Cardiac fibroblast (primary cell): ENCODE measurements at places on chromosomes 7 and 10.
A peak's percentile ranks its signal among the peaks of the same experiment; 100 is the strongest.

DNA sequence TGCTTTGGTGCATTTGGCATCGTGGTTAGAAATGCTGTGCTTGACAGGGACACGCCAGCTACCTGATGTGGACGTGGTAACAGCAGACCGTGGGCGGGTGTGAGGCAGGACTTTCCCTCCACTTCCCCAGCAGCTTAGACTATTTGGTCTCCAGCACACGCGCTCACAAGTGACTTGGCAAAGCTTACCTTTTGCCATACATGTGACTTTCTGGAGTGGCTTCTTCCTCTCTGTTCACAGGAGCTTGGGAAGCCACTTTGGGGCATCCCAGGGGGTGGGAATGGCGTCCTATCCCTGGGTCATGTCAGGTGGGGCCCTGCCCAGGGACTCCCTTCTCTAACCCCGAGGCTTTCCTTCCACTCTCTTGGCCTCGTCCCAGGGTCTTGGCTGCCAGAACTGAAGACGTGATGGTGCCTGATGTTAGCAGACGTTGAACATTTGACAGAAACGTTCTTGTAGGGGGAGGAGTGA lies 228.7 kb upstream of the KLF6 start:
- no peak for DNase-seq

GRCh38 chr10:89621438-89621837 lies 23.6 kb downstream of the PANK1 start:
- DNase-seq: no peak

GRCh38 chr7:20219446-20220292 lies 2.5 kb upstream of the MACC1 start:
- DNase-seq: peak; percentile 96

GRCh38 chr10:32035038-32035437 lies 21.2 kb downstream of the KIF5B start:
- no peak for DNase-seq

- no peak for DNase-seq
These were observed 189.9 kb downstream of the DGKI start for GRCh38 chr7:137656850-137657232.

GRCh38 chr7:49639808-49640207 lies 133.6 kb upstream of the VWC2 start:
- DNase-seq: no peak

GRCh38 chr7:127876393-127876792 lies 154.8 kb downstream of the LRRC4 start:
- peak; percentile 52 for DNase-seq

- DNase-seq: no peak
These were observed 35.8 kb upstream of the PLPP4 start for GRCh38 chr10:120421250-120421649.

DNA sequence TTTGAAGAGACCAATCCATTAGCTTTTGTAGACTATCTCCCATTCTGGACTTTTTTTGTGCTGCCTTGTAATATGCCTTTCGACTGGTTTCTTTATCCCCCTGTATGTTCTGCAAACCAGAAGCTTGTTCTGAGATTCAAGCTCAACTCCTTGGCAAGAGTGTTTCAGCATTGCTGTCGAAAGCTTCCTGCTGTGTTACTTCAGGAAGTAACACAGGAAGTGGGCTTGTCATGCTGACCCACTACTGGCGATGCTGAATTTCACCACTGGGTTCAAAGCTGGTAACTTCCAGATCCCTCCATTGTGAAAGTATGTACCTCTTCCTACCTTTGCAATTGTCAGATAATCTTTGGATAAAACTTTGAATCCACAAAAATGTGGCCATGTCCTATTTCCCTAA lies 57.9 kb upstream of the INSYN2A start:
- peak; percentile 58 for DNase-seq

GRCh38 chr7:127940381-127941160 lies 90.7 kb downstream of the LRRC4 start:
- peak; percentile 27 for DNase-seq

- no peak for DNase-seq
These were observed 1224.6 kb upstream of the LRRTM3 start for GRCh38 chr10:65701168-65701776.

DNA sequence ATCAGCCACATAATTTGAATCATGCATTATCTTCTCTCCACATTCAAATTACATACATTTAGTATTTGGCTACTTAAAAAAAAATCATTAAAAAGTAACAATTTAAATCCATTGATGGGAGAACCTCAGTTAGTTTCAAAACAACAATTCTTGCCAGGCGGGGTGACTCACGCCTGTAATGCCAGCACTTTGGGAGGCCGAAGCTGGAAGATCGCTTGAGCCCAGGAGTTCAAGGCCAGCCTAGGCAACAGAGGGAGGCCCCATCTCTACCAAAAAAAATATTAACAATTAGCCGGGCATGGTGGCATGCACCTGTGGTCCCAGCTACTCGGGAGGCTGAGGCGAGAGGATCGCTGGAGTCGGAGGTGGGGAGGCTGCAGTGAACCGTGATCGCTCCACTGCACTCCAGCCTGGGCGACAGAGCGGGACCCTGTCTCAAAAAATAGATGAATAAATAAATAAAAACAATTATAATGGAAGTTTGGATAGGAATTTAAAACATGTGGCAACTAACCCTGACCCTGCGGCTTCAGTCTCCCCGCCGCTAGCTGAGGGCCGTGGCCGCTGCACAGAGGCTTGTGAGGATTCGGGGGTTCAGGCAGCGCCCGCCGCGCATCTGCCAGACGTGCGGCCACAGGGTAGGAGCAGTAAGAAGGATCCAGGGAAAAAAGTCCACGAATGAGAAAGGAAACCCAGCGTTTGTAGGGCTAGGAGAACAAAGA lies 1.1 kb upstream of the CSGALNACT2 start:
- DNase-seq: peak; percentile 55

- no peak for DNase-seq
These were observed 242.4 kb upstream of the GLI3 start for GRCh38 chr7:42479452-42479815.

GRCh38 chr10:31018962-31019361 lies 12.7 kb downstream of the ZNF438 start:
- no peak for DNase-seq

- peak; percentile 62 for DNase-seq
These were observed 2.0 kb upstream of the ZMYND11 start for GRCh38 chr10:132946-133898.

DNA sequence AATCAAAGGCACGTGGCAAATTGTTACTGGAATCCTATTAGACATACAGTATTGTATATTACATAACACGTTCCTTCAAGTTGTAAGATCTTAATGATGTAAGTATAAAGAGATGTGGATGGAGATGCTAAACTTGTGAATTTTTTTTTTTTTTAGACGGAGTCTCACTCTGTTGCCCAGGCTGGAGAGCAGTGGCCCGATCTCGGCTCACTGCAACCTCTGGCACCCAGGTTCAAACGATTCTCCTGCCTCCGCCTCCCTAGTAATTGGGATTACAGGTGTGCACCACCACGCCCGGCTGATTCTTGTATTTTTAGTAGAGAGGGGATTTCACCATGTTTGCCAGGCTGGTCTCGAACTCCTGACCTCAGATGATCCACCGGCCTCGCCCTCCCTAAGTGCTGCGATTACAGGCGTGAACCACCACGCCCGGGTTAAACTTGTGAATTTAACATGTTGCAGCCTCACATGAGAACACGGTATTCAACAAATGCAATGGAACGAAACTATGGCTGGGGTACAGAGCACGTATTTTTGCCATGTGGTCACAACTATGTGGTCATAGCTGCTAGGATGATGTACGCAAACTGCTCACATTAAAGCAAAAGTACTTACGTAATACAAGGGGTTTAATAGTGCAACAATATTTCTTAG lies 818 bp upstream of the SUPV3L1 start:
- no peak for DNase-seq

DNA sequence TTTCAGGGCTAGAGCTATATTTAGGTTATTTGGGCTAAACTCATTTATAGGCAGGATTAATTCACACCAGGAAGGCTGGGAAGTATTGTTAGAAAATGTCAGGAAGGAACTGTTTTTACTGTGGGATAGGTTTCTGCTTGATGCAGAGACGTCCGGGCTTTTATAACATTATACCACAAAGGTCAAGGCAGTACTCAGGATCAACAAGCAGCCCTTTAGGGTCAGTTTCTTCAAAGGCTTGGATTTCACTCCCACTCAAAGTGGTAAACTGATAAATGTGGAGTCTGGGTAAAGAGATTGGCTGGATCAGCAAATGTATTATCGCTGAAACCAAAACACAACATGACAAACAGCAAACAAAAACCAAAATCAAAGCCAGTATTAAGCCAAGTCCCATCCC lies 127.2 kb downstream of the ARL5B start:
- no peak for DNase-seq

- DNase-seq: peak; percentile 35
These were observed 40.0 kb upstream of the DGKI start for GRCh38 chr7:137886746-137887145.

- no peak for DNase-seq
These were observed 238.5 kb upstream of the KMT2E start for GRCh38 chr7:104775531-104775930.

DNA sequence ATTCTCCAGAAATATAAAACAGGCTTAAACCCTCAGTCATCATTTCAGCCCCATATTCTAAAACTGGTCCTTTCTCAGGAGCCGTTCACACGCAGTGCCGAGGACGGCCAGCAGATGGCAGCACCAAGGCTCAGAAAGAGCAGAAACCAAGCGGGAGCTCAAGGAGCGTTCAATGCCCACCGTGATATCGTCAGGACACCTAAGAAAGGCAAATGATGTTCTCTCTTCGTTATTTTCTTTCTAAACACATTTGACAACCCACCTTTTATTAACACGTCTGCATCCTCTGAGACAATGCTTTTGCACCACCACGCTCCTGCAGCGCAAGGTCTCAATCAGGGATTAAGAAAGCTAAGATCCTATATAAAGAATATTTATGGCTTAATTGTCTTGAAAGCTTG lies 45.7 kb upstream of the RBM33 start:
- DNase-seq: peak; percentile 79

DNA sequence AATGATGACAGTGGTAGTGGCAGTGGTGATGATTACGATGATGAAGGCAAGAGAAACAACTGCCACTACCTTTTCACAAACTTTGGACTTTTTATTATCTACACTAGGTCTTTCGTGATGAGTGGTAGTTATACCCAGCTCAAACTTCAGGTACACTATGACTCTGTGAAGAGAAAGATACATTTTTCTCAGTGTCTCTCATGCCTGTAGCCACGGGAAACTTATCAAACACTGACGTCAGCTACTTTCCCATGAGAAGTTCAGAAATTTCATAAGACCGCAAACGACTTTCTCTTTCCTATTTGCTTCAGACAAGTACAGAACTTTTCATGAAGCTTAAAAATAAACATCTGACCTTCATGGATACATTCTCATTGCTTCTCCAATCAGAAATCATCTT lies 57.0 kb downstream of the CALD1 start:
- peak; percentile 96 for DNase-seq

DNA sequence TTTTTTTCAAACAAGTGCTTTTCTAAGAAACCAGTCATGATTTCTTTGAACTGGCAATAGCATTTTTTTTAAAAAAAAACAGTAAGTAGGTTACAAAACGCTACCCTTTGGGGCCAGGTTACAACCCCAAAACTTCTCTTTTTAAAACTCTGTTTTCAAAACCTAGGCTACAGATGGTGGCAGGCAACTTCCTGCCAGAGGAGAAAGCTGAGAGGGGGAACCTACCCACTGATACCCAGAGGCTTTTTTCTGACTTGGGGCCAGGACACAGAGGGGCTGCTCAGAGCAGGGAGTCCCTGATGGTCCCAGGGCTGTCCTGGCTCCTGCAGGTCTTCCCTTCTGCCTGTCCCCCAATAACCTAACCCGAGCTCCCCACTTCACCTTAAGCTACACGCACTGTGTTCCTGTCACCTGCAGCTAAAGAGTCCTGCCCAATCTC lies 6.9 kb downstream of the STN1 start:
- DNase-seq: no peak

- DNase-seq: no peak
These were observed 146.2 kb downstream of the ARHGAP22 start for GRCh38 chr10:48458662-48459048.

DNA sequence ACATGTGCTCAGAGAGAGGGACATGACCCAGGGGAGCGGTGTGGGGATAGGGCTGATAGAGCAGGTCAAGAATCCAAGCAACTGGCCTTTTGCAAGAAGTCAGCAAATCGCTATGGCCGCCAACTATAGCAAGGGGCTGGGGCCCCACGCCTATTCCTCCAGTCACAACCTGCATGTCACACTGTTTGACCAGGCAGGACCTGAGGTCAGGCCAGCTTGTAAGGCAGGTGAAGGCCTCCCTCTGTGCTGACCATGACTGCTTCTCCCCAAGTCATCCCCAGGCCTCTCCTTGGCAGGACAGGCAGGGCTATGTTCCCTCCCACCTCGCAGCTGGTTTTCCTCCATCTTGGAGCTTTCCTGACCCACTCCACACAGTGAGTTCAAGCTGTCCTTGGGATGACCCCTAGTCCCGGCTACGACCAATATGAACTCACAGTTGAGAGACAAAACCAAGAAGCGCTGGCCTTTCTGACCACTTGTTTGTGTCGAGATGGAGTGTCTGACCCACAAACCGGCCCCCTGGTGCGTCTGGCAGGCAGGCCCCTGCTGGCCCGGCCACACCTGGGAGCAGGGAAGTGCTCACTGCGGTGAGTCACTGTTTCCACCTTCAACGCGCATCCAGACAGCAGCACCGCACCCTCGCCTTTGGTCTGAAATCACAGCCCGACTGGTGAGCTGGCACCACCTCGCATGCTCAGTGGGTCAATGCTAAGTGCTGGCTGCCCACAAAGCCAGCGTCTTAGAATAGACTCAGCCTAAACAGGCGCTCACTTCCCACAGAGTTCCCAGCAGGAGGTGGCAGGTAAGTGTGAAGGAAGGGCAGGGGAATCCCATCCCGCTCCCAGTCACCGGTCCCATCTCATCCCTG lies 81.4 kb downstream of the VWA2 start:
- DNase-seq: no peak

DNA sequence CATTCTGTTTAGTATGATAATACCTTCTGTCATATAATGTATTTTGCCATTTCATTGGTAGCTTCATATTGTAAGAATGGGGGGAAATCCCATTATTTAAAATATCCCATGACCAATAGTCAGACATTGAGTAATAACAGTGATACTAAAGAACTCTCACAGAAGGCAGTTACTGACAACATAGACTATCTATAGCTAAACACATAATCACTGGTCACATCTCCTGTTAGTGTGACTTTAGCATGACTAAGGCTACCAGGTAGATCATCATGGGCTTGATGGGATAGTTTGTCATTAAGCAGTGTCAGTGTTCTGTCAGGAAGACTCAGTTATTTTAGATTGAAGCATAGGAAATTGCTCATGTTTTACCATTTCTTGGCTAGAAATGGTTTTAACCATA lies 16.4 kb downstream of the OPN1SW start:
- no peak for DNase-seq

GRCh38 chr7:28731092-28731658 lies 227.0 kb downstream of the TRIL start:
- DNase-seq: no peak
